Left cardiac atrium (tissue), 4 donors: ENCODE measurements at places on chromosomes 2 and 18.

- DNase-seq, result no peak
These were observed 197.6 kb downstream of the BCL11A start for GRCh38 chr2:60355849-60356261.

DNA sequence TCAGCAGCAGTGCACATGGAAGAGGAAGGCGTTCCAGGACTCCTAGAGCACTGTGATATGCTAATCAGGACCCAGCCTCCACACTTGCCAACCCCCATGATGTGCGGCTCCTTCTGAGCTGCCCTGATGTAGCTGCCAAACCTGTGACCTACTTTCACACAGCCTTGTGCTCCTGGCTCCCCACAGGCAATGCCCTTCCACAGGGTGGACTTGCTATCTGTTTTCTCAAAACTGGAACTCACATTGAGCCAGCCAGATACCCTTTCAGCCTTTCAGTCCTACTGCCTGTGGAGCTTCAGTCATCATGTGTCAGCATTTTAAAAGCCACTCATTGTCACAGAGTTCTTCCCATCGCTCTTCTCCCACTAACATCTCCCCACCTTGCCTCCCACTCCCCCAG, 181.6 kb downstream of the AFF3 start:
- DNase-seq, result peak; percentile 56

DNA sequence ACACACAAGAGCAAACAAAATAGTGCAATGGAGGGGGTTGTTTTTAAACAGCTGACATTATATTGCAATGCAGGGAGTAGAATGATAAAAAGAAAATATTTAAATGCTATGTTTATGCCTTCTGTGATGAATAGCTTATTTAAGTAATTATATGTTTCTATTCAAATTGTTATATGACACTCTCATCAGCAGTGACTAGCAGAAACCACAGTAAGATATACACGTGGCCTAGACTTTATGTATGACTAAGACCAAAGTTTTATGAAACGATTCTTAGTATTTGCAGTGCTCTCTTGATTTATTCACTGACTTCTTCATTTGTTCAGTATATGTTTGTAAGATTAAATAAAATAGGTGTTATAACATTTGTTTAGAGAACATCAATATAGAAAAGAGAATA, 26.1 kb upstream of the C1D start:
- DNase-seq, result no peak

DNA sequence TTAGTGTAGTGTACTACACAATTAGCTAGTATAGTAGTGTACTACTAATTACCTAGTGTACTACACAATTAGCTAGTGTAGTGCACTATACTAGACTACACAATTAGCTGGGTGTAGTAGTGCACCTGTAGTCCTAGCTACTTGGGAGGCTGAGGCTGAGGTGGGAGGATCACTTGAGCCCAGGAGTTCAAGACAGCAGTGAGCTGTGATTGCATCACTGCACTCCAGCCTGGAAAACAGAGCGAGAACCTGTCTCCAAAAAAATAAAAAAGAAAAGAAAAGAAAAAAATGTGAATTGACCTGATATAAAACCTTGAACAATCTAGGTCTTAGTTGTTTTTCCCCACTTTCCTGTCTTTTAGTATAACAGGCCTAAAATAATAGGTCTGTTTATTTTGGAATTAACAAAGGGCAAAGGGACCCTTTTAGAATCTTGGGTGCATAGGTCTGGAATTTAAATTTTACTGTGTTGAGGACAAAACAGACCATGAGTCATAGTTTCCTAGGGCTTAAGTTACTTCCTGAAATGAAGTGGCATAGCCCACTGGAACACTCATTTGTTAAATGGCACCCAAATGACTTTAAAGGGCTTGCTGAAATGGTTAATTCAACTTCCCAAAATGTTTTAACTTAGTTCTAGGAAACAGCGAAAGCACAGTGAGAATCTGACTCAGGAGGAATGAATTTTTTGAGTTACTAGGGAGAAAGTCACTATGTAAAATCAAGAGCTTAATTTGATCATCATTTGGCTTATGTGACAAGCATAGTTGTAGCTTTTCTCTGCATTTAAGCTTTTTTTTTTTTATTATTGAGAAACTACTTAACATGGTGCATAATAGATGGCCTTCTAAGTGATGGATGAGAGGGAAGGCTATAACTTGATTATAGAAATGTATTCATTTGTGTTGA, 50.7 kb upstream of the ARL5A start:
- DNase-seq, result no peak

GRCh38 chr2:61811821-61812220, 42.0 kb downstream of the FAM161A start:
- DNase-seq, result no peak

- DNase-seq, result no peak
These were observed 23.7 kb downstream of the TOGARAM2 start for GRCh38 chr2:29004755-29005154.

GRCh38 chr2:64930258-64930671, 58.9 kb upstream of the SLC1A4 start:
- DNase-seq, result no peak

GRCh38 chr2:71596011-71596410, 142.7 kb downstream of the DYSF start:
- DNase-seq, result no peak

DNA sequence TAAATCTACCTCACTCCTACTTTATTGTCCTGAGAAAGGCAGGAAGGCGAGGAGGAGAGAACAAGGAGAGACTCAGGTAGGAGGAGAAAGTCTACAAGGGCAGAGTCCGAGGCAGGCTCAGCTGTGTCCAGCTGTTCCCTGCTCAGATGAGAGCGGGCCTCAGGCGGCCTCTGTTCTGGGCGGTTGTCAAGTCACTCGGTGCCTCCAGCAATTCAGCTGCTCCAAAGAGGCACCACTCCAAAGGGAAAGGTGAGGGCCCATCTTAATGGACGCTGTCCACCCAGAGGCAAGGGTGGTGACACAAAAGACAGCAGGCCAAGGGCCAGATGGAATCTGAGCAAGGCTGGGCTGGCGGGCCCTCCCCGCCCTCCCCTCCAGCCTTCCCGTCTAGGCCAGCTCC, 101.4 kb upstream of the EPAS1 start:
- DNase-seq, result no peak

DNA sequence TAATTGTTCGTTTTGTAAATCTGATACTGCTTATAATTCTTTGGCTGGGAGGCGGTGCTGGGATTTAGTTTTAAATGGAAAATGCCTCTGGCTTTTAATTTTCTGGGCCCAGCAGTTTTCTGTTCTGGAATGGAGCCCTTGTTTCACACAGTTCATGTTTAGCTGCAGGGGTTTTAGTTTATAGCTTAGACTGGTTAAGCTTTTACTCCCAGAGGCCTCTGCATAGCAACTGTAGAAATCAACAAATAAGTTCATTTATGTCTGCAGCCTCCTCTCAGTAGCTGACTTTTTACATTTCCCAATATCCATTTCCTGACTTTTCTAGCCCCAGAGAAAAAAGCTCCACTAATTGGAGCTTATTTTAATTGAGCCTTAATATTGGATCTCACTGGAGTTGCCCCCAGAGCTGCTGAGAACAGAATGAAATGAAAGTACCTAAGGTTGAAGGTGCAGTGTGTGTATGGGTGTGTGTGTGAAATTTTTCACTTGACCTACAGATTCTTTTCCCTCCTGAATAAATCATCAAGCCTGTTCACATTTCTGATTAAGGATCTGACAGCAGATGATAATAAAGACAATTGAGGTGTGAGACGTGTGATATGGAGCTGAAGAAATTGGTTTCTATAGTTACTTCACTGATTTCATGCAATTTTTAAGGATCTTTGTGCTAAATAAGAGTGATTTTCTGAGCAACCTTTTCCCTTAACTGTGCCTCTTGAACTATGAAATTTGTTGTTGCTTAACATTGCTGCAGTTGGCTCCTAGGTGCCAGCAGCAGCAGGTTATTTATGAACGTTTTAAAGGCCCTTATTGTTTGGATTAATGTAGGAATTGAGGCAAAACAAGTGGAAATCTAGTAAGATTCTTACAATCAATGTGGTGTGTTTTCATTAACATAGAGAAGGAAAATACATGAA, 109.6 kb downstream of the TAF4B start:
- no peak for DNase-seq

DNA sequence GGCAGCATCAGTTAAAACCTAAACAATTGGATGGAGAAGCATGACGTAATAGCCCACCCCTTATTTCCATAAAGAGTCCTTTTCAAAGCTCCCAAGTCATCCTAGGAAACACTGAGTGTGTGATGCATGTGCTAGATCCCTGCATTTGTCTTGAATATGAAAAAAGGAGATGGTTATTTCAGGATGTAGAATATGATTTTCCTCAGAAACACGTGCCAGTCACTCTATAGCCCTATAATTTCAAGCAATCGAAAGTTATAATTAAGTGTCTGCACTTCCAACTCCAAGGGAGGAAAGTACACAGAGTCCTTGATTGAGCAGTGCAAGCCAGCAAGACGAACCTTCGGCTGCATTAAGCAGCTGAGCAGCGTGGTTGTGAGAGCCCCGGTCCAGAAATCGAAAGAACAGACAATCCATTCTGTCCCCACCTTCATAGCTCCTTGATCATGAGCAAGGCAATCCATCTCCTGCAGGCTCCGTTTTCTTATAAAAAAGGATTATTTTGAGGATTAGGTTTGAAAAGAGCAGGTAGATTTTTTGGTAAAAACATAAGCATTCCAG, 287.7 kb downstream of the FBXO15 start:
- DNase-seq, result no peak

GRCh38 chr2:239312081-239312511, 88.7 kb downstream of the HDAC4 start:
- peak; percentile 12 for DNase-seq

DNA sequence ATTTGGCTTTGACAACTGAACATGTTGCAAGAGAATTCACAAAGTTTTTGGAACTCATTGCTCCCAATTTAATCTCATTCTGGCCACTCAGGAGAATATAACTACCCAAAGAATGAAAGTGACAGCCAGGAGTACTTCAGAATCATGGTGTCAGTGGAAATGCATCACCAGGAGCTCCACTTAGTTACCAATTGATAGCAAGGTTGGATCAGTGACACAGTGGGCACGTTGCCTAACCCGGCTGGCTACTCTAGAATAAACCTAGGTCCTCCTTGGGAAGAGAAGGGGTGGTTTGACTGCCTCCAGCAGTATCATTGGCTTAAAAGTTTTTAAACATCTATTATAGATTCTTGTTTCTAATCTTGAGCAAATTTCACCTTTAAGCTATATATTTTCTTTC, 40.0 kb upstream of the LRP1B start:
- peak; percentile 63 for DNase-seq

DNA sequence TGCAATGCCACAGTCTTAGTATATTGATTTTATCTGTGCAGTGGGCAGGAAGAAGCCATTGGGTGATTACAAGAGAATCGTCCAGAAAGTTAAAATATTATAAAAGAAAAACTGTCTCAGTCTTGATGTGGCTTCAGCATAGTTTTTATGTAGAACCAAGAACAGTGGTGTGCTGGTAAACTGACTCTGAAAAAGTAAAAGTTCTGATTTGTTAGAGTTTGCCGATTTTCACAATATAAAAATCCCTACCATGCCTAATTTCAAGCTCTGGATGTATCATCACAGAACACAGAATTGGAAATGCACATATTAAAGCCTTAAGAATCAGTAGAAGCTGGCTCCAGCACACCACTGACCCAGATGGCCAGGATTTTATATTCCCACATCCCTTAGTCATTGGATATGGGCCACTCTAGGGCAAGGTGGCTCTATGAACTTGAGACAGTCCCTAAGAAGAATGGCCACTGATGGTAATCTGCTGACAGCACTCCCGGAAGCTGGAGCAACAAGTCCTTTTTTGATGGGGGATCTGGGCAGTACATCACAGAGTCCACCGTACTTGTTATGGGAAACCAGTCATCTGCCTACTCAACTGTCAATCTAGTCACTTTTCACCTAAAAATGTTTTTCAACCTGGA, 9.3 kb upstream of the PLEKHM3 start:
- DNase-seq, result no peak

DNA sequence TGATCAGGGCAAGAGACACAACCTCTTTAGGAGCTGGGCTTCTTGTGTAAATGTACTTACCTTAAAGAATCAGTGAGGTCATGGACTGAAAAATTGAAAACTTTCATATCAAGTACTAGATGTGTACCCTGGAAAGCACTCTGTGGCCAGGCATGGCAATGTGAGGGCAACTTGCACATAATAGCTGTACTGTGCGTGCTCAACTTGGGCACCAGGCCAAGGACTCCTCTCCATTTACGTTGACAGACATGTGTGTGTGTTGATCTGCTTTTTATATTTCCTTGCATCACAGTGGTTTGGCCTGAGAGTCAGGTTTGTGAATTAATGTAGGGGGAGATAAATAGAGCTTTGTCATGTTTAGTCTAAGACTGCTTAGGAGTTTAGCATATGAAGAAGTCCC, 669.5 kb upstream of the REG3G start:
- DNase-seq, result no peak

GRCh38 chr2:46517485-46517884, 38.1 kb downstream of the TMEM247 start:
- DNase-seq, result no peak

DNA sequence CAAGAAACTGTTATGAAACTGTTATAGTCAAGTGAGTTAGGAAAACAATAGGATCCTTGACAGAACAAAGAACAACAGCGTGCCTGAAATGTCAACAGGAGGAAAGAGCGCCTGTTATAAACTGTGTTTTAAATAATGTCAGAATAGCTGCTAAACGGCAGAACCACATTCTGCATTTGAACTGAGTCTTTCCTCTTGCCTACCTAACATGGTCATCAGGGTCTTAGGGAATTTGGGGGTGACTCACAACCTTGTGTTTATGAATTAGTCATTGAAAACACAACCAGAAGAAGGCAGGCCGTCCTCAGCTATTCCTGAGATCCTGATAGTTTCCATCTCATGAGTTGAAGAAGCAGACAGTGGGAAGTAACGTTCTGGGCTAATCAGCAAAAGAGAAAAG, 222.0 kb upstream of the FN1 start:
- DNase-seq, result no peak

GRCh38 chr2:156110890-156111289, 221.6 kb downstream of the NR4A2 start:
- no peak for DNase-seq

GRCh38 chr2:170339750-170340692, 162.1 kb downstream of the MYO3B start:
- no peak for DNase-seq

- no peak for DNase-seq
These were observed 79.5 kb downstream of the DGKD start for GRCh38 chr2:233433794-233434193.

GRCh38 chr2:234014427-234014826, 36.1 kb upstream of the SPP2 start:
- no peak for DNase-seq

GRCh38 chr2:233439191-233439590, 84.9 kb downstream of the DGKD start:
- peak; percentile 74 for DNase-seq

DNA sequence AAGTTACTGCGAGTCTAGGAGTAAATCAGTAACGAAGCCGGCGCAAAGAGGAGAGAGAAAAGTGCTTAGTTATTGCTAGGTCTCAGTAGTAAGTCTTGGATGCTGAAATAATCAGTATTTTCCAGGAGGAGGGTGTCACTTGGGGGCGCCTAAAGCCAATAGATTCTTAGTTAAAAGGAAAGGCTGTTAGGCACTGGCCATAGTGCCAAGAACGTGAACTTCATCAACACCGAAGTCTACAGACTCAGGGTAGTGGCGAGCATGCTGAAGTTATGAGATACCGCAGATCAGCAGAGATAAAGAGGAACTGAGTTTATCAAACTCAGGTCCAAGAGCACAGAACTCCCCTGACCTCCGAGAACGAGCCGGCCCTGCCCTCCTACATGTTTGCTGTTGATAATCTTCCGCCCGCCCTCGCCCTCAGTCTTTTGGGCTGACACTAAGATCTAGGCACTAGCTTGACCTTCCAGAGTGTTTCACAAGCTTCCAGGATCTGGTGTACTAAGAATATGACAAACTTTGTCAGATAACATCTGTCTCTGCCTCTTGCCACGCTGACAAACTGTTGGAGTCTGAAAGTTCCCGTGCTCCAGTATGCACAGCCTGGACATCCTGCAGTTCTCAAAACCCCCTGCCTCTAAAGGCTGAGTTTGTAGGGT, 49.2 kb downstream of the CYB5A start:
- no peak for DNase-seq
